ENCODE measurements at places on chromosomes 3 and 15.

- DNase-seq, result no peak
Observed at GRCh38 chr15:61232266-61232665, 3.2 kb upstream of the RORA start.

DNA sequence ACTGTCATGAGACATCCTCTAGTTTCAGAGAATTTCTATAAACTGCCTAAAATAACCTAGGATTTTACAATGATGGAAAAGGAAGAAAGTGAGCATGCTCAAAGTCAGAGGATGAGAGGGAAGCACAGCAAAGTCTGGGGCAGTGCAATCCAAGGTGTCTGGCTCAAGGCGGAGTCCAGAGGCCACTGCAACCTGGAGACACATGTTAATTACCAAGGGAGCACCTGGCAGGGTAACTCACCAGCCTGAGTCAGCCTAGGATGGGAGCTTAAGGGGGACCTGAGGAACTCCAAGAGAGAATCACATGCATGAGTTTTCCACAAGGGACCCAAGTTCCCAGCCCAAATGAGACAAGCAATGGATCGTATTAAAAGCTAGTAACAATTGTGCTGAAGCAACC, 49.8 kb downstream of the PLD1 start:
- DNase-seq, result no peak

DNA sequence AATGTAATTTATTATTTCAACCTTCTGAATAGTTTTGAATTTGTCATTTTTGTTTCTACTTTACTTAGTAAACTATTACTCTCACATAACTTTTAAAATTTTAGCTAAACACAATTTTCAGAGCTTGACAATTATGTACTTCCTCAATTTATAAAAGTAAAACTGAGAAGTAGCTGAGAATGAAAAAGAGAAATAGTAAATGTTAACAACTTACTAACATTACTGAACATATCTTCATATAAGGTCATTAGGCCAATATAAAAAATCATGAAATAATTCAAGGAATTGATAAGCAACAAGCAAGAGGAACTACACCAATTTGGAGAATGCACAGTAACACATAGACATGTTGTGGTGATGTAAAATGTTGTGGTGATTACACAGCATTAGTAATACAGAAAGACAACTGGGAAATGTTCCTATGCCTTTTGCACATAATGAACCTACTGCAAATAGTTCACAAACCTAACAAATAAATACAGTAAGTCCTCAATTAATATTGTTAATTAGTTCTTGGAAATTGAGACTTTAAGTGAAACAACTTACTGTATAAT, 137.9 kb downstream of the CBLB start:
- no peak for DNase-seq

GRCh38 chr15:35393398-35393797, 152.6 kb downstream of the DPH6 start:
- no peak for DNase-seq

GRCh38 chr3:181782306-181782954, 70.7 kb downstream of the SOX2 start:
- no peak for DNase-seq

DNA sequence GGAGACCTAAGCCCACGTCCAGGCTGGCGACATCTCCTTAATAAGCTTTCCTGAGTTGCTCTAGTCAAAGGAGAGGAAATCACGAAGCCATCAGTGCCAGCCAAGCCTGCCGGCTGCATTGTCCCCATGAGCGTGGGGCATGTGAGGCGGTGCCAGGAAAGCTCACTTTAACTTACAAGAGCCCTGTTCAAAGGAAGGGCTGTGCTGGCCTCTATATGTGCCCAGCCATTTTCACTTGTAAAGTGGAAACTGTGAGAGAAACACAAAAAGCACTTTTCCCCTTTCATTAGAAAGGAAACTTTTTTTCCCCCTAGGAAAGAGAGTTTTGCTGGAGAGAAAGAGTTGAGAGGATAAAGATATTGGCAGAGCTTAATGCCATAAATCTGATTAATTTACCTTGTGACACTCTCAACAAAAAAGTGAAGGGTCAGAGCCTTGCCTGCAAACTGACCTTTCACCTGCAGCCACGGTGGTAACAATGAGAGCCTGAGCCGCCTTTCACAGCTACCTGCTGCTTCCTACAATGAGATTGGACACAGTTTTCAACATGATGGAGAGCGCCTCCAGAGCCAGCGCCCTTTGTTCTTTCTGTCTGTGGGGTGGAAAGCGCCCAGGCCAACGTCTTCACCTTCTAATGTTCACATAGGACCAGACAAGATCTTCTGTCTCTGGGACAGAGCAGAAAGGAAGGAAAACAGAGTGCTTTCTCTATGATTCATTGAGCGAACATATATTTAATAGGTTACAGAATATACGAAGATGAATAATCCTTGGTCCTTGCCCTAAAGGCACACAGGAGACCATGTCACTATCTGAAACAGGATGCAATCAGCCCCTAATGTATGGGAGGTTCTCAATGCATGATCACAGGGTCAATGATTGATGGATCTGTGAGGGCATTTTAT, 233.1 kb upstream of the HES1 start:
- no peak for DNase-seq

DNA sequence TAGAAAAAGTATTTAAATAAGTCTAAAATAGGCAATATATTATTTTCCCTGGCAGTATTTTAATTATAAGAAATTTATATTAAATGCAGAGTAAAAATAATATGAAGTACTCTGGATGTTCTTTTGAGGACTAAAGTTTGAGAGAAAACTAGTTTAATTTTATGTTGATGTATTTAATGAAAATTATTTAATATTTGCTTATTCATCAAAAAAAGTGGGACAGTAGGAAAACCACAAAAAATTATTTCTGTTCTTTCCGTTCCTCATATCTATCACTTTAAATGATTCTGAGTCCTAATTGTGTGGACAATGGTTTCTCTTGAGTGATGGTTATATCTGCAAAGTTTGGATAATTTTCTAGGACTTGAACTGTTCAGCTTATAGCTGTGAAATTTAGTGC, 147.2 kb upstream of the TNIK start:
- no peak for DNase-seq

- DNase-seq, result no peak
Observed at GRCh38 chr15:97525809-97526208, 434.7 kb upstream of the ARRDC4 start.

- no peak for DNase-seq
Observed at GRCh38 chr3:198081421-198081844, 121.4 kb downstream of the LMLN start.

GRCh38 chr3:179848711-179849110, 188.0 kb downstream of the PEX5L start:
- DNase-seq, result no peak

DNA sequence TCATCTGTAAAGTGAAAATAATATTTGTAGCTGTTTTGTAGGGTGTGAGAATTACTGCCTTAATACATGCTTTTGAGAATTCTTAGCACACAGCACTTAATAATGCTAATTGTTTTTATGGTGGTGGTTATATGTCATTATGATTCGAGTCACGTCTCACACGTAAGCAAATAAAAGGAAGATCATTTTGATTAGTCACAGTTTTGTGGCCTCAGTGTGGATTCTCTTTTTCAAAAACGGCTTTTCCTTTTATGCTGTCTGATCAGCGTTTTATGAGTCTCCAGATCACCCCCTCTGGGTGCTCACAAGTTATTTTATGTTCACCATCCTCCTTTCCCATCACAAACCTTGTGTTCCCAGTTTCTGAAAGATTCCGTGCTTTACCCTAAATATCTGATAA, 255.6 kb upstream of the CNTN4 start:
- DNase-seq, result no peak

DNA sequence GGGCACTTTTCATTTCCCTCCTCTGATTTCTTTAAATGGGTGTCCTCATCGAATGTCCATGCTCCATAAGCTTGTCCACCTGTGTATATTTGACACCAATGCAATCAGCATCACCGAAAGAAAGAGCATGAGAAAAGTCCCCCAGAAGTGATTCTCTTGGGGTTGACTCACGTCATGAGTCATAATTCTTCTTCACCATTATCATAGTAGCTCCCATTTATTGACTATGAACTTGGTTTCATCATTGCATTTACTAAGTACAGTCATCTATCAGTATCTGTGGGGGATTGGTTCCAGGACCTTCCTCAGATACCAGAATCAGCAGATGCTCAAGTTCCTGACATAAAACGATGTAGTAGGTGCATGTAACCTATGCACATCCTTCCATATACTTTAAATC, 372.5 kb upstream of the CFAP20DC start:
- no peak for DNase-seq

- DNase-seq, result no peak
Observed at GRCh38 chr3:42660131-42660715, 6.7 kb downstream of the ZBTB47 start.

DNA sequence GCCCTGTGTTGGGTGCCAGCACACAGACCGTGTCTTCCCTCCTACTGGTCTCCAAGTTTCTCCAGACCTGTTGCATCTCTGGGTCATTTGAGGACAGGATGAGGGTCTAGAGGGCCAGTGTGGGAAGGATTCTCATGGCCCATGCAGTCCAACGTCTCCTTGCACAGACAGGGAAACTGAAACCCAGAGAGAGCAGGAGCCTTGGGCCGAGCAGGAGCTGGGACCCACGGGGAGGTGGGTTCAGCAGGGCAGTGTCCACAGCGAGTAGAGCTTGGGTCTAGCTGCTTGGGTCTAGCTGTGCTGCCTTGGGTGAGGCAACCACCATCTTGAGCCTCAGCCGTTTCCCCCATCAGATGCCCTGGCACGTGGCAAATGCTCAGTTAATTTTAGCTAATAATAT, 32.3 kb downstream of the HDAC11 start:
- no peak for DNase-seq

- no peak for DNase-seq
Observed at GRCh38 chr3:187737368-187738070, 7.7 kb downstream of the BCL6 start.

DNA sequence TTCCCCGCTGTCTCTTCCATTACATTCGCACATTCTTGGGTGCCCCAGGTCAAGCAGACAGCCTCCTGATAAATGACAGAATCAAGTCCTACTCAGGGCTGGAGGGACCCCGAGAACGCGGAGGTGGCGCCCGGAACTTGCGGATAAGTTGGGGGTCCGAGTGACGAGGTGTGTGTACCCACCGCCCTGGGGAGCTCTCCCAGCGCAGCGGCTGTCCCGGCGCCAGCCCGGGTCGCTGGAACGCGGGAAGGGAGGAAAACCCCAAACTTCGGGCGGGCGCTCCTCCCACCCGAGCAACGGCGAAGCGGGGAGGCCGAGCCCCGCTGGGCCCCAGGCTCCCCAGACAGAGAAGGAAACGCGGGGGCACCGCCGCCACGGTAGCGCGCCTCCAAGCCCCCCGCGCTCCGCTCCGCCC, 550 bp downstream of the CLN6 start:
- DNase-seq, result no peak

- DNase-seq, result no peak
Observed at GRCh38 chr3:139251529-139251928, 92.3 kb upstream of the MRPS22 start.

DNA sequence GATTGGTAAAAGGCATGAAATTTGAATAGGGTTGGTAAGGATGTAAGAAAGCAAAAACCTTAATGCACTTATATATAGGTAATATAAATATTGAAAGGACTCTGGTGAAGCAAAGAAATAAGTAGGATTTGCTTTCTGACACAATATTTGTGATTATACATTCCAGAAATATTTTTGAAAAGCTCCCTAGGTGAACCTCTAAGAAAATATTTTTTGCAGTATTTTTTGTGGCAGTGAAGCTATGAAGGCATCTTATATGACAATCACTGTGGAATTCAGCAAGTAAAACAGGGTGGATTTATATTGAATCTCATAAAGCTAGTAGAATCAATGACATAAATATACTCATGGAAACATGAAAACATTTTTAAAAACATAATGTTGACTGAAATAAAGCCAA, 119.6 kb upstream of the EPHA3 start:
- DNase-seq, result no peak

DNA sequence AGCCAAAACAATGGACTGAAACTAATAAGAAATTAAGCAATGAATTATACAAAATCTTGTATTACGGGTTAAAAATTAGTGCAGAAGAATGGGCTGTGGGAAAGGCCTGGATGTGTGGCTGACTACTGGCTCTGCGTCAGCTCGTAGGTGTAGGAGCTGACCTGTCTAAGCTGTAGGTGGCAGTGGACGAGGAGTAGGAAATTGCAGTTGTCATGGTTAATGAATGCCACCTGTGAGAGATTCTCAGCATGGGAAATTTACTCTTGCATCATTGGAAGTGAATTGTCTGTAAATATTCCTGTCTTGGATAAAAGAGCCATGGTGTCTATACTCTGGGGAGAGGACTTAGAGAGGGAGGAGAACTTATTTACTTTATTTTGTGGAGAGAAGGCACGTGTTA, 23.4 kb downstream of the CHRNA7 start:
- no peak for DNase-seq

DNA sequence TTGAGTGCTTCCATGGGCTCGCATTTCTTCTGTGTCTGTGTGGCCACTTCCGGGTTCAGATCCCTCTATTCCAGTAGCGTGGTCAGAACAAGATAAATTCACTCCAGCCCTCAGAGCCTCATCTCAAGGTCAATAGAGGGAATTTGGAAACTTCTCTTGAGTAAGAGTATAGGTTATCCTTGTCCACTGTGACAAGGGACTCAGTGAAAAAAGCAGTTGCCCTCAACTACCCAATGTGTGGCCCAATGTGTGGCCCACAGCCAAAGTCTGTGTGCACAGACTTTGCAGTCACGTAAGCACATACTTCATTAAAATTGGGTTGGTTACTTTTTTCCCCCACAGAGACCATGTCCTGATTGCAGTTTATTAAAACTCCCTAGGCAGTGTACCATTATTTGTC, 305.6 kb upstream of the SEMA6D start:
- no peak for DNase-seq

DNA sequence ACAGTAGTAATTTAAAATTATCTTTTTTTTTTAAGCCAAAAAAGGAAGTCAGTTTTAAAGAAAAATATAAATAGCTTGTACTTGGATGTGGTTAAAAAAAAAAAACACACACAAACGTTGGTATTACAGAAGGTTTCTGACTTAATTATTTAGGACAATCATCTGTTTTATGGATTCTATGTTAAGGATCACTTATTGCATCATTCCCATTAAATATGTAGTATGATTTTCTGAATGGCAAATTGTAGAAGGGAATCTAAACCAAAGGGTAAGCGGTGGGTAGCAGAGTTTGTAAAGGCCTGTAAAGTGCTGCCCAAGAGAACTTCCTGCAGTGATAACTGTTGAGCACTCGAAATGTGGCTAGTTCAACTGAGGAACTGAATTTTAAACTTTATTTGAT, 8.0 kb downstream of the SENP2 start:
- no peak for DNase-seq

- no peak for DNase-seq
Observed at GRCh38 chr3:187295316-187296034, 3.9 kb upstream of the MASP1 start.

- DNase-seq, result no peak
Observed at GRCh38 chr3:171390051-171390941, 69.9 kb downstream of the TNIK start.

- no peak for DNase-seq
Observed at GRCh38 chr3:119748991-119749390, 32.9 kb upstream of the NR1I2 start.

GRCh38 chr3:161295325-161295724, 74.2 kb downstream of the NMD3 start:
- no peak for DNase-seq

GRCh38 chr3:159783780-159784742, 204.6 kb upstream of the IL12A start:
- DNase-seq, result no peak
